ENCODE measurements at places on chromosomes 5 and 9. TPM values are rescaled to one million over a fixed set of nuclear protein-coding genes. Genes with fewer than 3 reads are reported as not detected.

The SLC46A2 gene
- total RNA-seq, result not detected

The DNAJC25 gene
- total RNA-seq, result 10.6 TPM

The MSMP gene
- not detected for total RNA-seq

The NRARP gene
- 1.7 TPM for total RNA-seq

The CCDC192 gene
- not detected for total RNA-seq

The GPX8 gene
- 108 TPM for total RNA-seq
